ENCODE measurements at places on chromosomes 4 and X.

- DNase-seq, result peak; percentile 39
Measured at GRCh38 chr4:57053508-57053907, 56.7 kb downstream of the IGFBP7 start.

DNA sequence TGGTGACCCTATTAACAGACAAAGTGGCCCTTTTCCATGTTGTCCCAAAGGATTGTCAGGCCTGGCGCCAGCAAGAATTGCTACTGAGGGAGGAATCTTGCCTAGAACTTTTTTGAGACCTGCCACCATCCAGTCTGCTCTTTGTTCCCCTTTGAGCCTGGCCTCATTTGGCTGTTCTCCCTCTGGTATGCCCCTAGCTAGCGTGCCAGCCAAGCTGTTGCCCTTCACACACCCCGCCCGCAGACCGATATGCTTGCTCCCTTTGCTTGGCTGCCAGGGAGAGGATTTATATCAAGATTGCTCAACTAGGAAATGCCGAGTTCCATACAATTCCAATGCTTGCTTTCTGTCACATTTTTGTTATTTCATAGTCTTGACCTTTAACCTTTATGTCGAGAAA is 24.4 kb downstream of the IGSF1 start:
- no peak for DNase-seq

GRCh38 chr4:151484396-151485102 is 75.6 kb downstream of the FHIP1A start:
- DNase-seq, result peak; percentile 82

- DNase-seq, result no peak
Measured at GRCh38 chrX:9456250-9457074, 8.4 kb upstream of the TBL1X start.

GRCh38 chr4:97104666-97105065 is 1038.6 kb downstream of the STPG2 start:
- DNase-seq, result no peak

GRCh38 chr4:19807505-19807904 is 444.2 kb upstream of the SLIT2 start:
- DNase-seq, result peak; percentile 56

GRCh38 chr4:98995183-98996055 is at the start of gene METAP1:
METAP1 (plus strand) TSS chr4:98995721; CDS start chr4:98995754, 33 bp downstream.
- DNase-seq, result peak; percentile 86

GRCh38 chr4:139600662-139601061 is 44.6 kb upstream of the SETD7 start:
- no peak for DNase-seq

GRCh38 chrX:13590207-13590606 is 20.8 kb downstream of the EGFL6 start:
- no peak for DNase-seq

DNA sequence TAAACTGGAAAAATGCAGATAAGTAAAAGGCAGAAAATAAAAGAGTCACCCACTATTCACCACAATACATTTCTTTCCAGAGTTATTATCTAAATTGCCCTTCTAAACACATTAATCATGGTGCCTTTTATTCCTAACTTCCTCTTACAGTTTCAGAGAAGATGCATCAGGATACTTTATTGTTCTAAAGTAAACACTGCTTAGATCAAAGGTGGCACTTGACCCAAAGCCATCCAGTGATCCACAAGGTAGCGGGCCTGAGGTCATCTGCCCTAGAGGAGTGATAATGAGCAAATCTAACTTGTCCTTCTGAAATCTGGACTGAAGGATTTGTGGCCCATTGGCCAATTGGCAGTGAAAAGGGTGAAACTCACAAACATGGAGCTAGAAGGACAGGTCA is 12.0 kb upstream of the TMEM154 start:
- no peak for DNase-seq

GRCh38 chr4:38532908-38533499 is 131.0 kb upstream of the KLF3 start:
- DNase-seq, result no peak

DNA sequence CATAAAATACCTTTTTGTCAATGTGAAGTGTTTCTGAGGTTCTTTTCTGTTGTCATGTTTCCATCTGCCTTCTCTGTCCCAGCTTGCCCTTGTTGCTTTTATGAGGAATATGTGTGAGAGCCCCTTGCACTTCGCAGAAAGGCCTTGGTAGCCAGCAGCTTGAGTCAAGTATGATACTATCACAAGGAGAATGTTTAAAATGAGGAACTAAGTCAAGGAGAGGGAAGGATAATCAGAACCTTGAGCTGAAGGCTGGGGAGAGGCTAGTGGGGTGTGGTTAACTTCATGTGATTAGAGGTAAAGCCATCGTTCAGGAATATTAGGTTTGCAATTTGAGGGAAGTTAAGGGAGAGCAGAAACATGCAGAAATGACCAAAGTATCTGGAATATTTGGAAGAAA is 12.7 kb downstream of the PGK1 start:
- no peak for DNase-seq

- DNase-seq, result no peak
Measured at GRCh38 chr4:152181150-152181549, 354.7 kb downstream of the FBXW7 start.

DNA sequence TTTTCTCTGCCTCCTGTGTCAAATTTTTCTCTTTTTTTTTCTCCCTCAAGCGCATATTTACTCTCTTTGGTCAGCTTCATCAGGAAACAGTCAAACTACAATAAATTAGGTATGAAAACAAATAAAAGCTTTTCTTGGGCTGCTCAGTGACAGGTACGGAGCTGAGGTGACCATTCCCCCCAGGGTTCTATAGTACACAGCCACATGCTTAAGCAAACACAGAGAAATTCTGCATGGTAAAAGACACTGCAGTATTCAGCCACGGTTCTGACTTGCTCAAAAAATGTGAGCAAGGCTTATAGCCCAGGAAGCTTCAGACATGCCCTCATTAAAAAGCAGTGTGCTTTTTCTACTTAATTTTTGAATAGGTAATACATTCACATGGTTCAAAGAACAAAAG is 138.5 kb downstream of the GRIA3 start:
- DNase-seq, result no peak

- no peak for DNase-seq
Measured at GRCh38 chrX:27565992-27566391, 24.2 kb upstream of the DCAF8L2 start.

DNA sequence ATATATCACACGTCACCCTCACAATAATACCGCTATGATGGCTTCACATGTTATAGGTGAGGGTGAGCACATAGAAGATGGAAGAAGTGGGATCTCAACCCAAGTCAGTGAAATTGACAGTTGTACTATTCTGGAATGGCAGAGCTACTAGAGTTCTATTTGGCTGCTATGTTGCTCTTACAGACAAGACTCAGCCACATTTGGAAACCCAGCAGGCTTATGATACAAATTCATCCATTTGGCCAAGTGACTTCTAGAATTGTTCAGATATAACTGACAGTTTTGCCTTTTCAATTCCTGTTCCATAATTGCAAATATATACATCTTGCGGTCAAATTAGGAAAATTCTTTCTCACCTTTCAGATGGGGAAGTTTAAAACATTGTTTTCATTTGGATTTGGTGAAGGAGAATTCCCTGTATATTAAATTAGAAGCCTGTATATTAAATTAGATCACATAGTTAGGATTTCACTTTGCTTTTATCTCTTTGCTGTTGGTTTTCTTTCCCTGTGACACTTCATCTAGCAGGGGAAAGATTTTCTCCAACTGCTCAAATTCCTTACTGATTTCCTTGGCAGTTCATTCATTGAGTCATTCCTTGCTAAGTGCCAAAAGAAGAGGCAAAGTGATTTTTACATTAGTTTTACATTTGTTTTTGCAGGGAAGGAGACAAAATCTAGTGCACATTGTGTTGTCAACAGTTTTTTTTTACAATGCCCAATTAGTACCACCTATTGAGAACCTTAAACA is 120.6 kb upstream of the TBC1D9 start:
- DNase-seq, result peak; percentile 34

DNA sequence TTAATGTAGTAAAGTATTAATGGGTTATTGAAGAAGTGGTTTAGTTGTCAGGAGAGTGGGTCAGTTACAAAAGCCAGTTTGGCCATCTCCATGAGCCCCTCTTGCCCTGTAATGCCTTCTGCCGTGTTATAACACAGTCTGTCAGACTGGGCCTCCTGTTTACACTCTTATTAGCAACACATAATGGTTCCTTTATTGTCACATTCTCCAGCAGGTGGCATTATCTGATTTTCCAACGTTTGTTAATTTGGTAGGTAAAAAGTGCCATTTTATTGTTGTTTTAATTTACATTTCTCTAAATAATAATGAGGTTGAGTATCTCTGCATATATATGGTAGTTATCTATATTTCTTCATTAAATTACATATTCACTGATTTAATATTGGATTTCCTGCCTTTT is 560.8 kb downstream of the FGF13 start:
- DNase-seq, result no peak

DNA sequence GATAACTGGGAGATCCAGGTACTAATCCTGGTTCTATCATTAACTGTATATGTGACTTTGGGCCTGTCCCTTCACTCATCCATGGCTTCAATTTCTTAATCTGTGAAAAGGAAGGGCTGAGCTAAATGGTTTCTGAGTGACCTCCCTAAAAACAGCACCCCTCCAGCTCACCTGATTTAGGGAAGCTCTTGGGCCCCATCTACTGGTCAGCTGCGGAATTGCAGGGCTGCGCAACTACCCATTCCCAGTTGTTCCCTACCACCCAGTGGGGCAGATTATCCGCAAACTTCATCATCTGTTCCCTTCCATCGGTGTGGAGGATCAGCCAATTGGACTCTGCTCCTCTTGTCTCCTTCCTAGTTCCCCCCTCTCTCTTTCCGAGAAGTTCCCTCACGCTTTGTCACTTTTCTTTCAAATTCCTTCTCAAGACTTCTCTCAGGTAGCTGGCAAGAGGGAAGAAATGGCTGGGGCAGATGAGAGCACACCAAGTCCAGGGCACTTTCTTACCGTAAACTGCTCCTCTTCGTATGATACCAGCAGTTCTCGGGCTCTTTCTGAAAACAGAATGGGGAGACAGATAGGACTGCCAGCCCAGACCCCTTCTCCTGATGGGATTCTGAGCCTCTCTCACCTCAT is 5.8 kb downstream of the LAS1L start:
- no peak for DNase-seq

DNA sequence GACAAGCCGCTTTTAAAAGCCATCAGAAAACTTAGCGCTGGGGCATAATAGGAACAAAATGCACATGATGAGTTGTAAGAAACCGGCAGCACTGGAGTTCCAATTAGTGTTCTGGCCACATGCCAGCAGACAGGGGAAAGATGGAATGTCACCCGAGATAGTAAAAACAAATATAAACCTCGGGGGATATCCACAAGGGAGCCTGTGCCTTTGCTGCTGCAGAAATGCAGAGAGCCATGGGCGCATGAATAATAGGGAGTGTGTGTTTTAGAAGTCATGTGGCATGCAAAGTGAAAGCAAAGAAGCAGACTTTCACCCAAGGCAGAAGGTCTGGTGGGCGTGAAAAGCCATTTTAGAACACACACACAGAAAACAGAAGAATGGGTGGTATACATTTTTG is 19.1 kb downstream of the GPRASP3 start:
- no peak for DNase-seq

GRCh38 chrX:153926858-153927671 is 1.0 kb upstream of the ARHGAP4 start:
- DNase-seq, result no peak

DNA sequence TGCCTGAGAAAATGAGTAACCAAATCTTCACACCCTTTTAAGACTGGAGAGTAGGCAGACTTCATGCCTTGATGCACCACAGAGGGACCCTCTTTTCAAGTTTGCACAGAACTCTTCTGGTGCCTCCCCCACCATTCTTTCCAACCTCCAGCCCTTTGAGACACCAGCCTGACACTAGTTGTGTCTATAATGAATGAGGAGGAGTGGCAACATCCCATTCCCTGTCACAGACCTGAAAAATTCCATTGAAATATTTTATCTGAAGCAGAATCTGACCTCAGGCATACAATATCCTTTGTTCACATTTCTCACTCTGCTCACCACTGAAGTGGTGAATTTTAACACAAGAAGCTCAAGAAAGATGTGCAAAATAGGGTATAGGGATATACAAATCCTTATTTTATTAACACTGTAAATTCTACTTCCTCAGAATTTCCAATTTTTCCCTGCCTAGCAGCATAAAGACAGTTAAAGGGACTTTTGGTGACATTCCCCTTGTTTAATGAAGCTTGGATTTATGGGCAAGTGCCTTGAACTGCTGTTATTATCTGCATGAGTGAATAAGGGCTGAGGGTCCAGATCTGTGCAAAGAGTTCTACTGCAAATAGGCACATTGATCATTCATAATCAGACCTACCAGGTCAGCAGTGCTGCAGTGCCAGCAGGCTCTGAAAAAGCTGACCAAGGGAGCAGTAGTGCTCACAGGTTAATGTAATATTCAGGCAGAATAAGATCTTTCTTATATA is 149.9 kb upstream of the PAQR3 start:
- DNase-seq, result no peak

DNA sequence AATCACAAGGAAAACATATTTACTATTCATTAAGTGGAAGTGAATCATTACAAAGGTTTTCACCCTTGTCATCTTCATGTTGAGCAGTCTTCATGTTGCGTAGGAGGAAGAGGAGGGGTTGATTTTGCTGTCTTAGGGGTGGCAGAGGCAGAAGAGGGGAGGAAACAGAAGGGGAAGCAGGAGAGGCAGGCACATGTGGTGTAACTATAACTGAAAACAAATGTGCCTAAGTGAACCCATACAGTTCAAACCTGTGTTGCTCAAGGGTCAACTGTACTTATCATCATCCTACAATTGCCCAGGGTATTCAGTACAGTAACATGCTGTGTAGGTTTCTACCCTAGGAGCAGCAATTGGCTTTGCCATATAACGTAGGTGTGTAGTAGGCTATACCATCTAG is 47.2 kb downstream of the SYNPO2 start:
- no peak for DNase-seq

- DNase-seq, result no peak
Measured at GRCh38 chr4:4455210-4455865, 68.4 kb downstream of the NSG1 start.

DNA sequence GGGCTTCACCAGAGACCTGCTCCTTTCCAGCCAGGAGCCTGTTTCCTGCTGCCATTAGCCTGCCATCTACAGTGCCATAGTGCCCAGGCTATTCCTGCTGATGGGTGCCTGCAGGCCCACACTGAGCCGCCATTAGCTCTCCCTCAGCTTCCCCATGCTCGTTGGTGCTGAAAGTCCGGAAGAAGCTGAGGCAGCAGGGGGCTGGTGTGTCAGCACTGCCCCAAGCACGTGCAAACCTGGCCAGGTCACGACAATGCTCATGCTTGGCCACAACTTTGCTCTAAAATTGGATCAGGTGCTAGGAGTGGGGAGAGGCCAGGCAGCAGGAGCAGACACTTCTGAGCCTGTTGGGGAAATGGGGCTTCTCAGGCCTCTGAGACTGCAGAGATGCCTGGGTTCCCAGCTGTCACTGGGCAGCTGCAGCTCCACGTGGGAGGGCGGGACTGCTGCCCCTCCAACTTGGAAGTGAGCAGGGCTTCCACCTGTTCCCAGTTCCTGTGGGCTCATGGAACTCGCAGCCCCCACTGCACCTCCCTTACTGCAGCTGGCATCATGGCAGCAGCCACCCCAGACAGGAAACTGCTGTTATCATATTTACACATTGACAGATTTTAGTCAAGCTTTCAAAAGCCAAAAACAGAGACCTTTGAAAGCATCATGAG is 913.9 kb downstream of the FSTL5 start:
- no peak for DNase-seq

Data from fibroblast of skin of left biceps (primary cell).